ENCODE measurements at places on chromosomes 11 and 22.
A peak's percentile ranks its signal among the peaks of the same experiment; 100 is the strongest.

DNA sequence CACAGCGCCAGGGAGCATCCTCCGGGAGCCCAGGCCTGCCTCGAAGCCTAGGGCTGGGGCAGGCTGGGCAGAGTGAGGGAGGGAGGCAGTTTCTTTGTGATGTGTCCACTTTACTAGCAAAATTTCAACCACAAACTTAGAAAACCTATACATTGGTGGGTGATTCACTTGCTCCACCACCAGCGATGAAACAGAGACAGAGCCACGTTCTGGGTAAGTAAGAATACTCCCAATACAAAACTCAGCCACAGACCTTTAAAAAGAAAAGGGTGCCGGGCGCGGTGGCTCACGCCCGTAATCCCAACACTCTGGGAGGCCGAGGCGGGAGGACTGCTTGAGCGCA is 22.3 kb downstream of the CDKN1C start:
- DNase-seq = no peak

- no peak for DNase-seq
These were observed 19.9 kb downstream of the POU2AF2 start for GRCh38 chr11:111265421-111265820.

GRCh38 chr22:17013396-17014100 is 5.5 kb upstream of the GAB4 start:
- no peak for DNase-seq

DNA sequence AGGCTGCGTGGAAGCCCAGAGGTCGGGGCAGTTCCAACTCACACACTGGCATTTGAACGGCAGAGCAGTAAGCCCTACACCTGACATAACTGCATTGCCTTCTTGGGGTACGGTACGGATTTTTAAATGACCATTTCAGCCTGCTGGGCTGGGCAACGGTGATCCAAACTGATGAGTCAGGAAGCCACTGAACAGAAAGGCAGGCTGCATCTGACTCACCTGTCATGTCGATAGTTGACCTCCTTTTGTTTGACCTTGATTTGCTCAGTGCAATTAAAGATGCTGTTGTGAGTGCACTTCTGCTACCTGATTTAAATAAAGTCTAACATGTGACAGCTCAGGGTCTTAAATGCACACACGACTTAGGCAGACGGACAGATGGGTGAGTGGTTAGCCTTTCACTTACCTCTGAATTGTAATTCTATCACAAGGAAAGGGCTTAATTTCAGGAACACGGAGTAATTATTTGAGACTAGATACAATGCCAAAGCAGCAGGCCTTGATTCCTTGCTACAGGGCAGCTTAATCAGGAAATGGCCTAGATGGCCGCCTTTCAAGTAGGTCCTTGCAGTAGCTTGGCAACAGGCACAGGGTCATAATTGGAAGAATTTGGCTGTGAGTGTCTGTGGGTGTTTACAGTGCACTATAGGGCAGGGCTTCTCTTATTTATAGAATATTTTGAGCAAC is 52.2 kb downstream of the BMAL1 start:
- no peak for DNase-seq

DNA sequence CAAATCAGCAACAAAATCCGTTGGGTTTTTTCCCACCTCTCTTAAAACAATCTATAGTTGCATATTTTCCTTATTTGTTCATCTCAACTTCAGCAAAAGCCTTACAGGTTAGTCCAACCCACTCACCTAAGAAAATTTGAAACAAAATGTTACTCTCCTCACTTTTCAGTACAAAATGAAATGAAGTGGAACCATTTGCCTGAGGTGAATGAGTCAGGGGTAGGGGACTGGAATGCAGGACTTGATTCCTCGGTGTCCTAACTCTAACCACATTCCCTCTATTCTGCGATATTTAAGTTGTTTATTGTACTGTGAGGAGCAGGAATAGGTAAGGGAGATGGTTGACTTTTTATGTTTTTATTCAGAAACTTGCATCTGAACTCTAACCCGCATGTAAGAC is 16.4 kb downstream of the ATP5MG start:
- DNase-seq = no peak

- DNase-seq = no peak
These were observed 309.1 kb upstream of the C11orf87 start for GRCh38 chr11:109112821-109113280.

DNA sequence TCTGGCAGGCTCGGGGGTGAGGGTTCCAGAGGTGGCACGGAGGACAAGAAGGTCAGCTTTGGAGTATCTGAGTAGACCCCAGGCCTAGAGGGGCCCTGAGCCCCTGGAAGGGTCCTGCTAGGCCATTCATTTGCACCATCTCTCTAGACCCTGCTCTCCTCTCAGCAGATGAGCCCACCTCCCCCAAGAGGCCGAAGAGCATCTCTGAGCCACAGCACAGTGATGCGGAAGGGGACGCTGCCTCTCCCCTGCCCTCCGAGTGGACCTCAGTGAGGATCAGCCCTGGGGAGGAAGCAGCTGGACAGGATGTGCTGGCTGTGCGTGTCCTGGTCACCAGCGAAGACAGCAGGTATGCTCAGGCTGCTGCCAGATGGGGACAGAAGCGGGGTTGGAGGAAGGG is 101.6 kb upstream of the PARVA start:
- no peak for DNase-seq

DNA sequence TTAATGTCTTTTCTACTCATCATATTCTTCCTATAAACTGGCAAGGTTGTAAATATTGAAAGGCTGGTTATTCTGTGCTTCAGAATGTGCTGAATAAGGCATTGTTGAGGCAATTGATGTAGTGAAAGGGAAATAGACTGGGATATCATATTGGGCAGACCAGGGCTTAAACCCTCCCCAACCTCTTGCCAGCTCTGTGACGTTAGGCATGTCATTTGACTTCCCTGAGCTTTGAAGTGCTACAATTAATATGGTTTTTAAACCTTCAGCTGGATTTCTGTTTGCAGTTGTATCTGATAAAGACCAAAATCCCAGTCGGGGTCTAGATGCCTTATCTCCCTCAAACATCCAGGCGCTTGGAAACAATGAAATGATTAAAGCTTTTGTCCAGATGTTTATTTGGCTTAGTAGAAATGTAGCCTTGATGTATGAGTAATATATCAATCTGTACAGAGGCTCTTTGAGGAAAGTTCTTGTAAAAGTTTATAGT is 208.1 kb downstream of the DBX1 start:
- no peak for DNase-seq

GRCh38 chr11:61577383-61578118 is 3.3 kb downstream of the SYT7 start:
- DNase-seq = no peak

DNA sequence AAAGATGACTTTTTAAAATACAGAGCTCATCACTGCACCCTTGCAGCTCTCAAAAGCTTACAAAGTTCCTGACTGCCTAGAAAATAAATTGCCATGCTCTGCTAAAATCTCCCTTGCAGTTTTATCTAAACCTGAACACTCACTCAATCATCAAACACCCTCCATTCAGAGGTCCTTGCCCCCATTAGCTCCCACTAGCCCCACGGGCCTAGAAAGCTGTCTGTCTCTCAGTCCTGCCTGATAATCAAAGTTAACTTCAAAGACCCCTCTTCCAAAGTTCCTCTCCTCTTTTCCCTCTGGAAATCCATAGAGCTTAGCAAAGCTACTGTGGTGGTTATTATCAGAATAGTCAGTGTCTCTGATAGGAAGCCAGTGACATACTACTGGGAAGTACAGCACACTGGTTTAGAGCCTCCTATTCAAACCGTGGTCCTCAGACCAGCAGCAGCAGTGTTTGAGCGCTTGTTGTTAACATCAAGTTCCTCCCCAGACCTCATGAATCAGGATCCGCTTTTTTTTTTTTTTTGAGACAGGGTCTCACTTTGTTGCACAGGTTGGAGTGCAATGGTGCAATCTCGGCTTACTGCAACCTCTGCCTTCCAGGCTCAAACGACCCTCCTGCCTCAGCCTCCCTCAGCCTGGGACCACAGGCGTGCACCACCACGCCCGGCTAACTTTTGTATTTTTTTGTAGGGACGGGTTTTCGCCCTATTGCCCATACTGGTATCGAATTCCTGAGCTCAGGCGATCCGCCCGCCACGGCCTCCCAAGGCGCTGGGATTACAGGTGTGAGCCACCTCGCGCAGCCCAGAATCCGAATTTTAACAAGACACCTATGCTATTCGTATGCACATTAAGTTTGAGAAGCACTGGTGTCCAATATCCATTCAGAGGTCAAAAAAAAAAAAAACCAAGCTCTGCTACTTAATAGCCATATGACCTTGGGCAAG is 1.2 kb downstream of the NDUFC2 start:
- peak; percentile 30 for DNase-seq

DNA sequence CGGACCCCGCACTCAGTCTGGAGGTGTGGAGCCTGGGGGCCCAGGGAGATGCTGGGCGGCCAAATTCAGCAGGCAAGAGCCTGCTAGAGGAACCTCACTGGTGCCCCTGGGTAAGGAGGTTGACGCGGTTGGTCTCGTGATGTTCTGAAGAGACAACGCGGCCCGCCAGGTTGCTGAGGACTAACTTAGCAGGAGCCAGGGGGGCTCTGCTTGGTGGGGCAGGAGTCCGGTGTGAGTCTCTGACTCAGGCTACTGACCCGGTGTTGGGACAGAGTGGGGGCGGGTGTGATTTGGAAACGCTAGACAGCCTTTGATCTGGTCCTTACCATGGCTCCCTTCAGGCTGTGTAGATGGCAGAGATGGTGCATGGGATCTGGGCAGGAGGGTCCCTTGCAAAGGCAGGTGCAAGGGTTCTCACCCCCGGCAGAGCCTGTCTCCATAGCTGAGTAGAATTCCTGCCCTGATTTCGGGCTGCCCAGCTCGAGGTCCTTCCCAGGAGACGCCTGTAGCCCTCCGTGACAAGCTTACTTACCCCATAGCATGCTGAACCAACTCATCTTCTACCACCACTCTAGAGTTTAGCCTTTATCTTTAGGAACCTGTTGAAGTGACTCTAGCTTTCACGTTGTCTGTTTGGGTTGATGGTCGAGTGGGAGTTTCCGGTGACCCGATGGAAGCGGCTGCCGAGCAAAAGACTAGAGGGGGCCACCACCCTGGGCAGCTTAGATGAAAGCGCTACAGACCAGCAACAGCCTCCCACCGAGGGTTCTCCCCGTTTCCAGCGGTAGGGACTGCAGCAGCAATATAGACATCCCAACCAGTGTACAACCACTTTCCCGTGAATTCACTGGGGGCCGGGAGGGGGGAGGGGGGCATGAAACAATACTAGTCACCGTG is 38.4 kb downstream of the KCNC1 start:
- DNase-seq = no peak

DNA sequence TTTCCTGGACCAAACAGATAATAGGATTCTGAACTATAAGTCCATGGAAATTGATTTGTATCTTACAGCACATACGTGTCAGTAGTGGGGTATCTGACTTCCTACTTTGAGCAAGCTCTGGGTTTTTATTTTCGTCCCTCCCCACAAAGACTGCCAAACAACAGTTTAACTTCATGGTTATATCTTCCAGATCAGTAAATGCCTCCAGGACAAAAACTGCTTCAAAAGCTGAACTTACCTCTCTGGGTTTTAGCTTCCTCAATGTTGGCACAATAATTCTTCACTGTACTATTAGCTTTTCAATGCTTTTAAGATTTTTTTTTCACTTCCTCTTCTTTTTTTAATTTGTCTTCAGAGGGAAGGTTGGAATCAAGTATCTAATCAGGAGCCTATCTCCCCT is 4.2 kb upstream of the DPF2 start:
- DNase-seq = no peak

DNA sequence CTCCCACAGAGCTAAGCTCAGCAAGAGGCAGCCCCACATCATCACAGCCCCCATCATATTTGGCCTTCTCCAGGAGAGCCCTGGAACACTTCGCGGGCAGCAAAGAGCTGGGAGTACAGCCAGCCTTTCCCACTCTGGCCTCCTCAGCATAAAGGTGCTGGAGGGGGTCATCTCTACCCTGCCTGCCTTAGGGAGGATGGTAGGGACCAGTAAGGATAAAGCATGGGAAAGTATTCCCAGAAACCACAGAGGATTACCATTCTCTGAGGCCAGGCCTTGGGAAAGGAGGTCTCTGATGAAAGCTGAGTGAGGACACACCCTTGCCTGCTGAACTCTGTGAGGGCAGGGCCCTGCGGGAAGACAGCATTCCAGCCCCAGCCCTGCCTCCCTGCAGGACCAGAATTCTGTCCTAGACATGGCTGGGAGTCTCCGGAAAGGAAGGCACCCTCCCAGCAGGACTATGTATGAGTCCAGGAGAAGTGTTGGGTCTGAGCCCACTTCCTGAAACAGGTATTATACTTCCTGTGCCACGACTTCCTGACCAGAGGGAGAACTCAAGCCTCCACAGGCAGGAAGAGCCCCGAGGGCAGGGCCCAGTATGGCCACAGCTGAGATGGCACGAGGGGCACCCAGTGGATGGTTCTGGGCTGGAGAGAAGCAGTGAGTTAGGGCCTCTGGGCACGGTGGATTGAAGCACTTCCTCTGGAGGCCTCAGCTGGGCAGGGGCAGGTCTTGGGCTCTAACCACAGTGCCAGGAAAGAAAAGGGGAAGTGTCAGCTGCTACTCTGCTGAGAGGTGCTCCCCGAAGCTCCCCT is 12.9 kb upstream of the CASTOR1 start:
- peak; percentile 47 for DNase-seq

GRCh38 chr11:105033781-105034180 is 1.2 kb downstream of the CASP1 start:
- DNase-seq = no peak

DNA sequence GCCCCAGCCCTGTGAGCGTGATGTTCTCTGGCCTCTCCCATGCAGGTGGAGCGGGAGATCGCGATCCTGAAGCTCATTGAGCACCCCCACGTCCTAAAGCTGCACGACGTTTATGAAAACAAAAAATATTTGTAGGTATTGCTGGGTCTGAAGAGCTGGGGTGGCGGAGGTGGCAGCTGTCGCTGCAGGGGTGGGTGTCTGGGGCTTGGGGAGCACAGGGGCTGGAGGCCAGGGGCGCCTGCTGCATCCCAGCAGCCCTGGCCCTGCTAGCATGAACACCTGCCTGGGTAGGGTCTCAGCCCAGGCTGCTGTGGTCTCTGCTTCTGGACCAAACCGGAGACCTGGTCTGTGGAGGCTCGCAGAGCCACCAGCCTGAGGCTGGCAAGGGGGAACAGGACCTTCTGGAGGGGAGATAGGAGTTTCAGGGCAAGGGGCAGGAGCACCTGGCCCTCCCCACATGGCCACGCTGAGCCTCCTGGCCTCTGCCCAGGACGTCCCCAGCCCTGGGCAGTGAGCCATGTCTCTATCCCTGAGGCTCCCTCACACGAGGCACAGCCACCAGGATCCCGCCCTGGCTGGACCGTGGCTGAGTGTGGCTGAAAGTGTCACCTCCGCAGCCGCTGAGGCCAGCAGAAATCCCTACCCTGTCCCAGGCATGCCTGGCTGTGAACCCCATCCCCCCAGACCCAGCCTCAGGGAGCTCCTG is 48.2 kb downstream of the MOB2 start:
- DNase-seq = no peak

- DNase-seq = no peak
These were observed 16.9 kb downstream of the CTTN start for GRCh38 chr11:70415191-70415590.
